A172 (cell line): ENCODE measurements at places on chromosomes 2 and 18.
A peak's percentile ranks its signal among the peaks of the same experiment; 100 is the strongest.

GRCh38 chr2:27737676-27738348 is 33.7 kb upstream of the MRPL33 start:
- DNase-seq, result no peak

DNA sequence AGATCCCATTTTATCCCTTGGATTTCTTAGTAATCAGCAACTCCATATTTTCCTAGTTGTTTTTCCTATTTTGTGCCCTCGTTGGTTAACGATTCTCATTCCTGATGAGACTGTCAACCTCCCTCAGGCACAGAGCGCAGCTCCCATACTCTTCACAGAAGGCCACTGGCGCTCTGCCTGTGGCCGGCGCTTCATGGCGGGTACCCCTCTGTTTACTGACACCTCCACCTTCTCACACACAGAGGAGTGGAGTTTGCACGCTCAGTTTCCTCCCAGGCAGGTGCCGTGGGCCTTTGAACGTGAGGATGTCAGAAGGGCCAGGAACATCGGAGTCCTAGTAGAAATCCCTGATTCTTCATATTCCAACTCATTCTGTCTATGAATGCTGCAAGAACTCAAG is 139.0 kb downstream of the MBP start:
- DNase-seq, result no peak

GRCh38 chr2:162914161-162914560 is 75.6 kb upstream of the KCNH7 start:
- no peak for DNase-seq

GRCh38 chr2:240997856-240998705 is at the start of gene SNED1:
TSS of gene SNED1 (plus strand) at chr2:240998618. CDS start at chr2:240998838, 220 bp downstream.
- peak; percentile 51 for DNase-seq

GRCh38 chr18:56165601-56166355 is 472.6 kb downstream of the TXNL1 start:
- no peak for DNase-seq

- DNase-seq, result no peak
Measured at GRCh38 chr2:46765045-46765444, 150.6 kb downstream of the MCFD2 start.

- no peak for DNase-seq
Measured at GRCh38 chr2:187301706-187302105, 146.3 kb downstream of the CALCRL start.

- DNase-seq, result no peak
Measured at GRCh38 chr2:187493877-187494568, 46.0 kb upstream of the CALCRL start.

DNA sequence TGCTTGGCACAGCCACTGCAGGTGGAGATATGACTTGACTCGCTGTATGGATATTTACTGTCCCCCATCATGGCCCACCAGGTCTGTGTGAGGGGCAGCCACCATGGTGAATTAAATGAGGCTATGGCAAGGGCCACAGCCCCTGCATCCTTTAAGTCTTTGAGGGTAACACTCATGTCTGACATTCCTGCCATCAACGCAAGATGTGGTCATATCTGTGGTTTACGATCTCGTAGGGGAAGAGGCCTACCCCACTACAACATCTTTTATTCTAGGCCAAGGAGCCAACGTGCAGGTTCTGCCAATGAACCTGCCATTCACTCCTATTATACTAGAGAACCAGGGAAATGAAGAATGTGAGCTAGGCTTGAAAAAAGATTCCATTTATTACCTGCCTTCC is 381.6 kb upstream of the ID2 start:
- DNase-seq, result no peak

- DNase-seq, result no peak
Measured at GRCh38 chr2:161418715-161419637, 2.9 kb downstream of the TBR1 start.
